ENCODE measurements at places on chromosomes 12 and 14.

DNA sequence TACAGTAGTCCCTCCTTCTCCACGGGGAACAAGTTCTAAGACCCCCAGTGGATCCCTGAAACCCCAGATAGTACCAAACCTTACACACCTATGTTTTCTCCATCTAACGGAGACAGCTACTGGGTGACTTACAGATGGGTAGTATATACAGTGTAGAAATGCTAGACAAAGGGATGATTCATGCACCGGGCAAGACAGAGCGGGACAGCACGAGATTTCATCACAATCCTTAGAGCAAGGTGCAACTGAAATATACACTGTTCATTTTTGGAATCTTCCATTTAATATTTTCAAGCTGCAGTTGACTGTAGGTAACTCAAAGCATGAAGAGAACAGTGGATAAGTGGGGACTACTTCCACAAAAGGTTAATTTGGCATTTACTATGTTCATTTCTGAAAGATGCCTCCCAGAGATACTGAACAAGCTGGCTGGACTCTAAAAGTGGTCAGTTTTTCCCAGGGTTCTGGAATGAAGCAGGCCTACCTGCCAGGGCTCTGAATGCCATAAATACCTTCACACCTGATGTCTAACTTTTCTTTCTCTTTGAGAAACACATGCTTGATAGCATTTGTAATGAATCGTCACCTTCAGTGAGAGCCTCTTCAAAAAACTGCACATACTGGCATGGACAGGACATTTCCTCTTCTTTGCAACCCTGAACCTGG lies 127.7 kb upstream of the FOXN3 start:
- no peak for DNase-seq

DNA sequence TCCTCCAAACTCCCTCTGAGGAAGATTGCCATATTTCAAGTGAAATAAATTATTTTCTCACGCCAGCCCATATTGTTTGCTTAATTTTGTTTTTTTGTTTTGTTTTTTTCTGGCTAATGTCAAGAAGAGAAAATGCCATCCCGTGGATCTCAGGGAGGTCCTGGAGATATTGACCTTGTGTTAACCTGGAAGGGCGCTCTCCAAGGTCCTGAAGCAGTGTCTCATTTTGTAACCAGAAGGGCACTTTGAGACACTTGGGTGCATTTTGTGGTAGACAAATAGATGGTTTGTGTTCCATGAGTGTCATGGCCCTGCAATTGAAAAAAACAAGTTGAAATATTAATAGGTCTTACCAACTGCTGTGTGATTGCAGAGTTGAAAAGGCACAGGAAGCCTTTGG lies 268.9 kb downstream of the SUDS3 start:
- DNase-seq, result no peak

- DNase-seq, result no peak
Observed at GRCh38 chr12:116662612-116663144, 75.2 kb downstream of the SPRING1 start.

GRCh38 chr12:5201554-5202218 lies 158.0 kb downstream of the KCNA5 start:
- no peak for DNase-seq

GRCh38 chr12:3000548-3001275 lies 41.5 kb downstream of the TEAD4 start:
- no peak for DNase-seq

GRCh38 chr12:65269603-65270002 lies 8.9 kb upstream of the MSRB3 start:
- no peak for DNase-seq

GRCh38 chr12:100169345-100169744 lies 26.7 kb upstream of the BLTP3B start:
- no peak for DNase-seq

DNA sequence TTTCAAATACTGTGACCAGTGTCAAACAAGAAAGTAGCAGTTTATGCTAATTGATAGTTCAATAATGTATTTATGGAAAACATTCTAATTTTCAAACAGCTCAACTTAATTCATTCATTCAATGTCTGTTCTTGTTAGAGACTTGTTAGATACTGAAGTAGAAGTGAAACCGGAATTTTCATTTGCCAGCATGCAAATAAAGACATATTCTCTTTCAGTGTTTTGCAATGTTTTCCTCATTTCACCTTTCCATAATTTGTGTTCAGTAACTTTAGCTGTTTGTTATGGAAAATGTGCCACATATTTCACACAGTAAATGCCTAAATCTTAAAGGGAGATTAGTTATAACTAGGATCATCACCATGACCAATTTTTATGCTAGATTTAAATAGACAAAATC lies 21.2 kb downstream of the TAS2R50 start:
- DNase-seq, result no peak

DNA sequence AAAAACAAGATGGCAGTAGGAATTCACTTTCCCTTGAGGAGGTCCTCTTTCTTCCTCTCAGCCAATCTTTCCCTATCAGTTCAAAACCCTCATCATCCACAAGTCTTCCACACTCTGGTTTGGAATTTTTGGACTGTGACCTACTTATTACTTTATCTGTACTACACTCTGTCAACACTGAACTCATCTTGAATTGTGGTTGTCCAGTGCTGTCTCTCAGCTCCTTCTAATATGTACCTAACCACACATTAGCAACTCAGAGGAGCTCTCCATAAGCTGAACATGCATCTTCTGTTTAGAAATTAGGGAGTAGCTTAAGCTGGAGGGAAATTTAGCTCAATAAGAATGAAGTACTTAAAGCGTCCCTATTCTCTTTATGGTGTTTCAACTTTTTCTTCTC lies 34.8 kb downstream of the SLC38A1 start:
- no peak for DNase-seq

DNA sequence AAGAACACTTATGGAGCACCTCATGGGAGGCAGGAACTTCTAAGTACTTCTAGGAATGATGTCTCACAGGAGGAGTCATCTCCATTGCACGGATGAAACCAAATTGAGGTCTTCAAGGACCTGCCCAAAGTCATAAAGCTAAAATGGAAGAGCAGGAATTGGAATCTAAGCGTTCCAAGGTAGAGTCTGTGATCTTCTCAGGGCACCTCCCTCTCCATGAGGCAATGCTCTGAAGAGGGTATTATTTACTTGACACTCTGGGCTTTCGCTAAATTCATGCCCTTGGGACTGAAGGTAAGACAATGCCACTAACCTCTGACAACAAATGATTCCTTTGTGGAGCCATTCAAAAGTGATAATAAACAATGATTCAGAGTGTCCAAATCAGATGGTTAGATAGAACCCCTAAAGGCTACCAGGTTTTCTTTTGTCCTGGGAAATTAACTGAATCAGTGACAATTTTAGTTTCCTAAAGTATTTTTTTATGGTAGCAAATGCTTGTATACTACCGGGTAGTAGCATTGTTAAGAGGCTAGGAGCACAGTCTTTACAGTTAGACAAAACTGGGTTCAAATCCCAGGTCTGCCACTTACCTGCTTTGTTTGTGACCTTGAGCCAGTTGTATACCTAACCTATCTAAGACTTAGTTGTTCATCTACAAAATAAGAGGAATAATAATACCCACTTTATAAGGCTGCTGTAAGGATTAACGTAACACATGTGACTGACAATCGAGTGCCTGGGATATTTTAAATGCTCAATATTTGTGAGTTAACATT lies 12.3 kb downstream of the HMGA2 start:
- no peak for DNase-seq

- no peak for DNase-seq
Observed at GRCh38 chr14:66746316-66747006, 238.5 kb downstream of the GPHN start.

DNA sequence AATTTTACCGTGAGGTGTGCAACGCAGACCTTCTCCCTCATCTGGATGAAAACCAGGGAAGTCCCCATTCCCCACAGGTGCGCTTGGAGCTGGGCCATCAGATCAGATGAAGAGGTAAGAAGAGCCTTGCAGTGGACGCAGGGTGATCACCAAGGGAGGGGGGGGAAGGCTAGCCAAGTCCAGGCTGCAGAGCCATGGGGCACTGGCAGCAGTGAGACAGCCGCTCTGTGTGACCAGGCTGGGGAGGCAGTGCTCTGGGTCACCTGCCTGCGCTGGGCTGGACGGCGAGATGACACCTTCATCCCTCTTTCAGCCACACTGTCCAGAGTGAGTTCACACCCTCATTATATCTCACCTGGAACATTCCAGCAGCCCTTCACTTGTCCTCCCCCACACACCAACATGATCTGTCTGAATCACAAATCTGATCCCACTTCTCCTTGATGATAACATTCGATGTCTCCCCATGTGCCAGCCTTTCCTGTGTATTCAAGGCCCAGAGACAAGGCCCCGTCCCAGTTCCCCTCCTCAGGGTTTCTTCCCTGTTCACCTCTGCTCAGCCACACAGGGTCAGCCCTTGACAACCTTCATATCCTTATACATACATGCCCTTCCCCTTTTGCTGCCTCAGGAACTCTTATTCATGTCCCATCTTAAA lies 65.9 kb upstream of the VASH1 start:
- no peak for DNase-seq

DNA sequence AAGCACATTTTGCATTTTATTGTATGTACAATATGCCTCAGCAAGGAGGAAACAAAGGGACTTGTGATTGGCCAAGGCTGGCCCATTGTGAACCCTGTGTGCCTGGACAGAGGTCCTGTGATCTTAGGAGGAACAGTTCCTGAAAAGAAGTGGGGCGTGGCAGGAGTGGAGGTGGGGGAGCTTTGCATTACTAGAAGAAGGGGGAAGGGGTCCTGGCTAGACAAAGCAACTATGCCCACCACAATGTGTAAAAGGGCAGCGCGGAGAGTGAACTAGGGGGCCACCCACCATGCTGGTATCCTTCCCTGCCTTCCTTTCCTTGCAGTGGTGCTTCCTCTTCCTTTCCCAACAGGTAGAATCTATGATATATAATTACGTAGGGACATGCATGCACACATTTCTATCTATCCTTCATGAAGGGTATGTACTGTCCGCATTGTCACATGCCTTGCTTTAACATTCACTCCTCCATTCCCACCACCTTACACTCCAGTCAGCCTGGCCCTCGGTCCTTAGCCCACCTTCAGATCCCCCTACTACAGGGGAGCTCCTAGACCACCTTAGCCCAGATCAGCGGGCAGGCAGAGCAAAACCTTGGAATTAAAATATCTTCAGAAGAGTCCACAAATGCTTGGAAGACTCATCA lies 12.5 kb downstream of the KRT8 start:
- no peak for DNase-seq

DNA sequence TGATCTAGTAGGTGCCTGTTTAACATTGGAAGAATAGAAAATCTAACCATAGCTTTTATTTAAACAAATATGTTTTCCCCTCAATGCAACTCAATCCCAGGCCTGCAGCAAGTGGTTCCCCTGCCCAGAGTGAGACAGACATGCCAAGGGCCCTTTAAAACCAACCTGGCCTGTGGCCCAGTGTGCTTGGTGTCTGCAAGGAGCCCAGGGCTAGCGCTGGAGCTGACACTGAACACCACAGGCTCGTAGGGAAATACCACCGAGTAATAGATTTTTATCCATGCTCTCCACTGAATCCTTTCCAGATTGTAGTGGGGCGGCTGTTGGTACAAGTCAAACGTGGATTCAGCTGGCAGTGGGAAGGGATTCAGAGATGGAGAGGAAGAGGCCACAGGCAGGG lies 95.6 kb upstream of the NRXN3 start:
- no peak for DNase-seq

DNA sequence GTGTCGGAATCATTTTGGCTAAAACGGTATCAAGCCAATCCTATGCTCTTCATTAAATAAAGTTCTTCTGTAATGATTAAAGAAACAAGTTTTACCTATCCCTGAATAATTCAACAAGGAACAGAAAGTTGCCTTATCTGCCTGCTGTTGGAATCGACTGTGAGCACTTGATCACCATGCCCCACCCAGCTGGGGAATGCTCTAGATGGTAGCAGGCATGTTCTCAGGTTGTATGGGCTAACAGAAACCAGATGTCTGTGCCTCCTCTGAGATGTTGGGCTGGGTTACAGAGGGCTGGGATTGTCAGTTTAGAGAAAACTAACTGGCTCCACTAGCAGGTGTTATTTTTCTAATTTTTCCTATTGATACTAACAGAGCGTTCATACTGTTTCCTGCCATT lies 28.9 kb downstream of the RTRAF start:
- DNase-seq, result no peak

- no peak for DNase-seq
Observed at GRCh38 chr12:42448841-42449240, 122.9 kb downstream of the PPHLN1 start.

- DNase-seq, result no peak
Observed at GRCh38 chr12:56431850-56432249, 17.4 kb downstream of the TIMELESS start.

GRCh38 chr12:57008178-57008577 lies 1.8 kb upstream of the ZBTB39 start:
- DNase-seq, result no peak

- DNase-seq, result no peak
Observed at GRCh38 chr12:50353869-50354593, 42.4 kb downstream of the FAM186A start.

- DNase-seq, result no peak
Observed at GRCh38 chr14:68819260-68819691, 26.4 kb upstream of the ZFP36L1 start.

DNA sequence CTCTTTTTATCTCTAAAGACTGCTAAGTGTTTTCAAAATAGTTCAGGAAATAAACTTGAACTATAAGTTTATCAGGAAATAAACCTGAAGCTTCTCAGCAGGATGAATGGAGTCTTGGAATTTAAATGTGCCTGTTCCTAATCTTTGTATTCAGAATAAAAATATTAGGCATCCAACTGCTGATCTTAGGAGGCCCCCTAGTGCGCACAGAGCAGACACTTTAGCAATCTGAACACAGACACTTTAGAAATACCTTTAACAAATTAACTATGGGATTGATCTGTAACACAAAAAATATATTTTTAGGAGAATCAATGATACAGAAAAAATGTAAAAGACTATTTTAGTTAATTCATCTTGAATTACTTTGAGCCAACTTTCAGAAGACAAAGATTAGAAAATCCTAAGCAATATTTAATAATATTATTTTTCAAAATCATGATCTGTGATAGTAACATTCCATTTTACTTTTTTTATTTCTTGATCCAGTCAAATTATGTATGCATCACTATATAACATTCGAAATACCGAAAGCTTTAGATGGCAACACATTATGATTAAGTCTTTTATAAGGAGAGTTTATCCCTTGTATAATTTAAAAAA lies 80.9 kb downstream of the SLC41A2 start:
- no peak for DNase-seq

- DNase-seq, result no peak
Observed at GRCh38 chr14:69300601-69301221, 40.8 kb downstream of the GALNT16 start.

- DNase-seq, result no peak
Observed at GRCh38 chr12:123358035-123358434, 6.6 kb downstream of the SBNO1 start.

- DNase-seq, result no peak
Observed at GRCh38 chr14:96117101-96117897, 78.1 kb downstream of the C14orf132 start.

DNA sequence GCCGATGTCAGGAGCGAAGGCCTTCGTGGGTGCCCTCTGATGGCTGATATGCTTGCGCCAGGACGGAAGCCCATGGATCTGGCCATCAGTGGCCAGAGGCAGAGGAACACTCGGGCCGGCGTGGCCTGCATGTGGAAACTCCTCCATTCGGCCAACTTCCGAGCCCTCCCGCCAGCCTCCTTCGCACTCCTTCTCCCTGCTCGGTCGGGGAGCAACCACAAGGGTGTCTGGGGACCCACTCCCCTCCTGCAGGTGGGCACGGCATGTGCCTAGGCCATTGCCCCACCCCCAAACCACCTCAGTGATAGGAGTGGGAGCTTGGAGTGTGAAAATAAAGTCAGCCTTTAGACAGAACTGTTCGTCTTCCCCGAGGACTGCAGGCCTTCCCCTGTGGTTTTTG lies 231.3 kb downstream of the BCL11B start:
- no peak for DNase-seq

GRCh38 chr12:116708826-116709756 lies 28.8 kb downstream of the SPRING1 start:
- peak; percentile 22 for DNase-seq
